ENCODE measurements at places on chromosomes 6 and 20.

DNA sequence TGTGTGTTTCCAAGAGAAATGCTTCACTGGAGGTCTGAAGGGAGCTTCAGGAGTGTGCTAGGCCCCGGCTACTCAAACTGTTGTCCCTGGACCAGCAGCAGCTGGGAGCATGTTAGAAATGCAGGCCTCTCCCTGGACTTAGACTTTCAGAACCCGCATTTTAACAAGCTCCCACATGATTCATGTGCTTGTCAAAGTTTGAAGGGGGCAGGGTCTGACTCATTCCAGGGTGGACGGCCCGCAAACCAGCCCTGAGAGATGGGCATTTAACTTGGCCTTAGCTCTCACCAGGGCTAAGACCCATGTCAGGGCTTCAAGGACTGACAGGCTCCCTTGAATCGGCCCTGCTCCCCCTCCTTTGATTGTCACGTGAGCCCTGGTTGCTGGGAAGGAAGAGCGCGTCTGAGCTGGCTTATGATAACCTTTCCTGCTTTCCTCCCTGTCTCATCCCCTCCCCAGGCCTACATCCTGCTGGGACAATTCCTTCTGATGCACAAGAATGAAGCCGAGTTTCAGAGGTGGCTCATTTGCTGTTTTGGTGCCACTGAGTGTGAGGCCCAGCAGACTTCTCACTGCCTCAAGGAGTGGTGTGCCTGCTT, 35.5 kb downstream of the BANF2 start:
- DNase-seq: no peak

DNA sequence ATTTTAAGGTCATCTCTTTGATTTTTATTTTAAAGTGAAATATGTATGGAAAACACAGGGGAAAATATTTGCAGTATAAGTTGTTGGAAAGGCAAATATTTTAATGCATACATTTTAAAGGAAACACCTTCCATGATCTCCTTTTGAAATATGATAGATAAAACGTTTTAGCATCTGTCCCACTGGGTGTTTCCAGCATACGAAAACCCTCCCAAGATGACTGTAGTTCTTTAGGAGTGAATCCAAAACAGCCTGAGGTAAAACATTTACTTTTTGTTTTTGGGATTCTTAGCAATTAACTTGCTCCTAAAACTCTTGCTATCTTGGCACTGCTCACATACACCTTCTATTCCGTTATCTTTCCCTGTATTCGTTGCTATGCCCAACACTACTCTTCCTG, 210.0 kb downstream of the EPHA7 start:
- no peak for DNase-seq

DNA sequence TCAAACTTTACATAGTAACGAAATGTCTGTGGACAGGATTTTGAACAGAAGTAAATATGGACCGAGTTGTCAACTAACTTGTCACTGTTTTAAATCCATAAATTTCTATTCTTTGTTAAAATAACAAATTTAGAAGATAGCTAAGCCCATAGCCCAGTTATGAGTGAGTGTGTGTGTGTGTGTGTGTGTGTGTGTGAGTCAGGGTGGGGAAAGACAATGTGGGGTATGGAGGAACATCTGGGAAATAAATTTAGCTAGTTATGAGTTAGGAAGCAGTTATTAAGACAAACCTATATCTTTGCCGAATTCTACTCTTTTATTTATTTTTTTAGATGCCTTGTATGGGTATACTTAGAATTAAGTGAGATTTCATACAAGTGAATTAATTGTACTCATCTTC, 9.0 kb downstream of the TPBG start:
- no peak for DNase-seq

GRCh38 chr6:18427296-18427695, 40.1 kb downstream of the RNF144B start:
- no peak for DNase-seq

- DNase-seq: no peak
Measured at GRCh38 chr6:330948-331347, 38.7 kb downstream of the DUSP22 start.

DNA sequence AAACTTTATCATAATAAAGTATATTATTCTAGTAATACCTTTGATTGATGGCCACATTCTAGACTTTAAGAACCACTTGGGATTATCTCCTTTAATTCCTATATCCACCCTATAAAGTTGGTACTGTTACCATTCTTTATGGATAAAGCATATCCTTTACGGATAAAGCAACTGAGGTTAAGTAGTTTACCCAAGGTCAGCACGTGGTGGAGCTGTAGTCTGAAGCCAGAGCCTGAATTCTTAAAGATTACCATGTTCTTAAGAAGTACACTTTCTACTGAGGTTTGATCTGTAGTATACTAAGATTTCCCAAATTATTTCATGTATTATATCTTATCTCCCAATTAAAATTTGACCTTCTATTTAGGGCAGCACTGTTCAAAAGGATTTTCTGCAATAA, 3.0 kb upstream of the NCOA7 start:
- DNase-seq: no peak

GRCh38 chr6:18268066-18268465, 3.7 kb upstream of the DEK start:
- no peak for DNase-seq

All from Caki2 (cell line).